ENCODE measurements at places on chromosomes 16 and 17.
A peak's percentile ranks its signal among the peaks of the same experiment; 100 is the strongest.

GRCh38 chr16:71255721-71256120 is 25.2 kb upstream of the HYDIN start:
- no peak for DNase-seq

DNA sequence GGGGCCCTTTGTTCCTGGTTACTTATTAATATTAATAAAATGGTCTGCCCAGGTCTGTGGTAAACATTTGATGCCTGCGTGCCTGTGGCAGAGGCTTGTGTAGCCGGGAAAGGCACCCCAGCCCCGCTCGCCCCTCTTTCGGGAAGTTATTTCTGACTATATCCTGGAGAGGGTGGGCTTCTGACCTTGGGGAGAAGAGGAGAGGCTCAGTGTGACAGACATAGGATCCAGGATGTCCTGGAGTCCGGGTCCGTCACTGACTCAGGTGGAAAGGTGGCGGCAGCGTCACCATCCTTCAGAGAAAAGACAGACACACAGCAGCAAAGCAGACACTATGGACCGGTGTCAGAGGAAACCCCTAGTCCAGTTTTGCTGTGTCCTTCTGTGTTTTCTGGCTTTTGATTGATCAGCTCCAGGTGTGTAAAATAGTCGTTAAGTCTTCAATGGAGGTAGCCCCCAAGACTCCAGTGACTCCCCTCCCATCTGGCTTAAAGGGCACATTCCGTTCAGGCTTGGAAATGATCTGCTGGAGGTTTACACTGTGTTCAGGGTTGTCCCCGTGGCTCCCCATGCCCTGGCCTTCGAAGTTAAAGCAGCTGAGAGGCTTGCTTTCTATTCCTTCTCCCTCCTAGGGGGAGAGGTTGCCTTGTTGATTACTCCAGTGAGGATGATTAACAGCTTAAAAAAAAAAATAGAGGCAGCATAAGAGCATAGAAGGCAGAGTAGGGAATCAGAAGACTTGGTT is 81.6 kb downstream of the CCDC182 start:
- no peak for DNase-seq

DNA sequence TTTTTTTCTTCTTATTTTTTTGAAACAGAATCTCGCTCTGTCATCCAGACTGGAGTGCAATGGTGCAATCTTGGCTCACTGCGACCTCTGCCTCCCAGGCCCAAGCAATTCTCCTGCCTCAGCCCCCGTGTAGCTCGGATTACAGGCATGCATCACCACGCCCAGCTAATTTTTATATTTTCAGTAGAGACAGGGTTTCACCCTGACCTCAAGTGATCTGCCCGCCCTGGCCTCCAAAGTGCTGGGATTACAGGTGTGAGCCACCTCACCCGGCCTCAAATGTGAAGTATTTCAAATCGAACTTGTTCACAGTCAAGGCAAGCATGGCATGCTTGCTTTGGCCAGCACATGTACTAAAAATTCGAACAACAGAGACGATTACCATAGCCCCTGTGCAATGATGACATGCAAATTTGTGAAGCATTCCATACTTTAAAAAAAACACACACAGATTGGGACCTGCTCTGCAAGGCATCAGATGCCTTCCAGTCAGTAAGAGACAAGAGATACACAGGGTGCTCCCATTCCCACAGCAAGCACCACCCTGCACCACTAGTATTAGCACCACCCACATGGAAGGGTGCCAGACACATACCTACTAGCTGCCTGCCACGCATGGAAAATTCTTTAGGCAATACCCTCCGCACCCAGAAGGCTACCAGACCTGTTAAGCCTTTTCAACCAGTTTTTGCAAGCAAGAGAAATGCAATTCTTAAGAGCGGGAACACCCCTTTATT is 47.2 kb downstream of the ANKRD11 start:
- peak; percentile 51 for DNase-seq

GRCh38 chr16:64253525-64253924 is 868.3 kb downstream of the CDH11 start:
- no peak for DNase-seq

GRCh38 chr17:68950725-68951124 is 4.5 kb downstream of the ABCA8 start:
- no peak for DNase-seq

- DNase-seq: peak; percentile 29
Measured at GRCh38 chr17:43813386-43813785, 19.6 kb downstream of the MPP3 start.

DNA sequence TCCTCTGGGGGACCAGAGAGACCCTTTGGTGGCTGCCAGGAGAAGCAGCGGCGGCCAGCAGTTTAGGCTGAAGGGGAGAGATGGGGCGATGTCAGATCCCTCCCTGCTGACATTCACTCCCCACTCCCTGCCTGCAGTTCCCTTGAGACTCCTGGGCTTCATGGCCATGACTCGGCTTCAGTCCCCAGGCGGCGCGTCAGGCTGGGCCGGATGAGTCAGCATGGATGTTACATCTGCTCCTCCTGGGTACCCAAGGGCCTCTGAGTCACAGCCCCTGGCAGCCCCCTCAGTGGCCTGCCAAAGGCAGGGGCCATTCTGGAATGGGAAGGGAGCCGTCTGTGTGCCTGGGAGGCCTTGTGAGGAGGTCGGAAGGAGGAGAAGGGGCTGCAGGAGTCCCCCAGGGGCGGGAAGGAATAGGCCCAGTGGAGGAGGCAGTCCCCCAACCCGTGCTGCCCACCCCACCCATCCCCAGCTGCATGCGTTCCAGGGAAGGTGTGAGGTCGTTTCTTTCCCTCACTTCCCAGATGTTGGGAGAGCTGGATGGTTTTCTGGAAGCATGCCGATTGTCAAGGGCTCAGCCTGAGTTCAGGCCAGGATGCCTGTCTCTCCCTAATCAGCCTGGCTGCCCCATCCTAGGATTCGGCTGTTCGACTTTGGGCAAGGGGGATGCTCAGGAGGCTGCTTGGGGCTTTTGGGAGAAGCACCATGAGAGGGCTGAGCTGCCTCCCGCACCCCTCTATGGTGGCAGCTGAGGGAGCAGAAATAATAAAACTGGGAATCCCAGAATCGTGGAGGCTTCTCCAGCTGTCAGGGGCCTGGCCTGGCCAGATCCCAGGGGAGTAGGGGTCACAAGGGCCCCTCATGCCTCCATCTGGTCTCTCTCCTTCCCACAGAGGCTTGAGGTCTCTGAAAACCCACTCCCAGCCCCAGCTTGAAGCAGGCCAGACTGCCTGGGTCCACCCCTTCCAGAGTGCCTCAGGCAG is 9.7 kb downstream of the RHBDL3 start:
- DNase-seq: peak; percentile 40

DNA sequence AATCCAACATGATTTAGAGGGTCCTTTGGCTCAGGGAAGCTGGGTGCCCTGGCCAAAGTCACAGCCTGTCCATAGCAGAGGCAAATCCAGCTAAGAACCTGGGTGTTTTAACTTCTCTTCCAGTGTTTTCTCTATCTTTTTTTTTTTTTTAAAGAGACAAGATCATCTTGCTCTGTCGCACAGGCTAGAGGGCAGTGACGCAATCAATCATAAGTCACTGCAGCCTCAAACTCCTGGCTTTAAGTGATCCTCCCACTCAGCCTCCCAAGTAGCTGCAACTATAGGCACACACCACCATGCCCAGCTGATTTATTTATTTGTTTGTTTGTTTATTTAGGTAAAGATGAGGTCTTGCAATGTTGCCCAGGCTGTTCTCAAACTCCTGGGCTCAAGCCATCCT is 14.8 kb upstream of the GRIN2A start:
- DNase-seq: no peak

- DNase-seq: no peak
Measured at GRCh38 chr17:74862108-74862901, 2.6 kb upstream of the GRIN2C start.

DNA sequence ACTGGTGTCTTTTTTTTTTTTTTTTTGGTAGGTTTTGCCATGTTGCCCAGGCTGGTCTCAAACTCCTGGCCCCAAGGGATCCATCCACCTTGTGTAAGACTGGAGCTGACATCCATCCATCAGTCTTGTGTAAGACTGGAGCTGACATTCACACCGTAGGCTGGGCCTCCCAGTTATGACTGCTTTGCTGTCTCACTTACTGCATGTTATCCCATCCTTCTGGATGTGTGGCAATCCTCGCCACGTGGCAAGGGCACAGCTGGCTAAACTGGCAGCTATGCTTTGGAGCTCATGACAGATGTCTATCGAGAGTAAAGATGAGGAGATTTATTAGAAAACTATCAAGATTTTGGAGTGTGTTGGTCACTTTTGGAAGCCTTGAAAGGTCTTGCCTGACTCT is 115.1 kb downstream of the ABCA8 start:
- DNase-seq: no peak

GRCh38 chr17:79979816-79980215 is 55.9 kb downstream of the TBC1D16 start:
- DNase-seq: no peak

DNA sequence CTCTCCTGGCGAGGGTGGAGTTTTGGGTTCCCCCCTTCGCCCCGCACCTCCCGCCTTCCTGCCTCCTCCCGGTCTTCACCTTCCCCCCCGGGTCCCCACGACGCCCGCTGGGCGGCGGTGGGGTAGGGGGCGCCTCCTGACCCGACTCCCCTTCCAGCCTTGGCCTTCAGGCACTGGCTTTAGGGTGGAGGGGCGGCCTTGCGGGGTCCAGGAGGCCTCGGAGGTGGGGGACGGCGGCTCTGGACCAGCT is 2.4 kb downstream of the SLC16A3 start:
- DNase-seq: no peak

DNA sequence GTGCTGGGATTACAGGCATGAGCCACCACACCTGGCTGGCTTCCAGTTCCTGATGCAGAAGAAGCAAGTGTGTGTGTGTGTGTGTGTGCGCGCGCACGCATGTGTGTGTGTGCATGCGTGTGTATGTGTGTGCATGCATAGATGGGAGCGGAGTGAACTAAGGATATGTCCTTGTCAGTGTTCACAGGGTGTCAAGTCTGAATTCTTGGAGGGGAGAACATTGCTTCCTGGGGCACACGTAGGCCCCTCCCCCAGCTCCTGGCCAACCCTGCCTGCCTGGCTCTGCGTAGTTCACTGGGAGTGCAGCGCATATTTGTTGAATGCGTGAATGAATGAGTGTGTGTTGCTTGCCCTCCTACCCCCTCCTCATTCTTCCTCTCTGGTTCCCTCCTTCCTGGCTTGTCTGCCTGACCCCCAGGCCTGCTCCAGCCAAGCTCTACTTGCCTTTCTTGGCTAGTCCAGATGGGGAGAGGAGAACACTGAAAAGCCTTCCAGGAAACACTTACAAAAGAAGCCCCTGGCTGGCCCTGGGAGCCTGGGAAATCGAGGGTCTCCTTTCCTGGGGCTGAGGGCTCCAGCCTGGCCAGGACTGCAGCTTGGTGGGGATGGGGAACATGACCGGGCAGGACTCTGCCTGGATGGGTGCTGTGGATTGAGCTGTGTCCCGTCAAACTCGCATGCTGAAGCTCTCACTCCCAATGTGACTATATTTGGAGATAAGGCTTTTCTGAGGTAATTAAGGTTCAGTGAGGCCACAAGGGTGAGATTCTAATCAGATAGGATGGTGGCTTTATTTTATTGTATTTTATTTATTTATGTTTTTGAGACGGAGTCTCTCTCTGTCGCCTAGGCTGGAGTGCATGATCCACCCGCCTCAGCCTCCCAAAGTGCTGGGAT is 27.9 kb downstream of the IGFBP4 start:
- no peak for DNase-seq

DNA sequence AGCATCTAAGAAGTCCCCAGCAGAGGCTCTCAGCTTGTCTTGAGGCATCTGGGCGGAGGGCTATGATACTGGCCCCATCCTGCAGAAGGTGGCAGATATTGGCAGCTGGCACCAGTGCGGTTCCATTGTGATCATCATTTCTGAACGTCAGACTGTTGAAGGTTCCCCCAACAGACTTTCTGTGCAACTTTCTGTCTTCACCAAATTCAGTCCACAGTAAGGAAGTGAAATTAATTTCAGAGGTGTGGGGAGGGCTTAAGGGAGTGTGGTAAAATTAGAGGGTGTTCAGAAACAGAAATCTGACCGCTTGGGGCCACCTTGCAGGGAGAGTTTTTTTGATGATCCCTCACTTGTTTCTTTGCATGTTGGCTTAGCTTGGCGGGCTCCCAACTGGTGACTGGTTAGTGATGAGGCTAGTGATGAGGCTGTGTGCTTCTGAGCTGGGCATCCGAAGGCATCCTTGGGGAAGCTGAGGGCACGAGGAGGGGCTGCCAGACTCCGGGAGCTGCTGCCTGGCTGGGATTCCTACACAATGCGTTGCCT is at the start of gene CIITA:
CIITA (plus strand) TSS at position 404 of the 543 bp plus-strand sequence; CDS start at position 533, 129 bp downstream.
- DNase-seq: no peak

- no peak for DNase-seq
Measured at GRCh38 chr16:81429045-81429521, 15.5 kb upstream of the CMIP start.

GRCh38 chr17:76018340-76018680 is 8.8 kb downstream of the EVPL start:
- no peak for DNase-seq

DNA sequence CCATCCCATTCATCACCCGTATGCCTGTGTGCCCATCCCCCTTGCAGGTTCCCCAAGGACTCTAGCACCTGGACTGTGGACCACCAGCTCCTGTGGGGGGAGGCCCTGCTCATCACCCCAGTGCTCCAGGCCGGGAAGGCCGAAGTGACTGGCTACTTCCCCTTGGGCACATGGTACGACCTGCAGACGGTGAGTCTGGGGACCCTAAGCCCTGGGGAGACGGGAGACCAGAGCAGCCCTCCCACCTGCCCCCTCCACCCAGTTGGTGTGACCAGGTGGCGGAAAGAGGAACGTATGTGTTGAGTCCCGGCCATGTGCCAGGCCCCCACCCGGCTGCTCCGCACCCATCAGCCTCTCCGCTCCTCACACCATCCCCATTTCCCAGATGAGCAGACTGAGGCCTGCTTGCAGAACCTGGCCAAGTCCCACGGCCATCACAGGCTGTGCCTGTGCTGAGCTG is 15.6 kb downstream of the GAA start:
- no peak for DNase-seq

GRCh38 chr16:82655720-82656490 is 29.1 kb downstream of the CDH13 start:
- no peak for DNase-seq

DNA sequence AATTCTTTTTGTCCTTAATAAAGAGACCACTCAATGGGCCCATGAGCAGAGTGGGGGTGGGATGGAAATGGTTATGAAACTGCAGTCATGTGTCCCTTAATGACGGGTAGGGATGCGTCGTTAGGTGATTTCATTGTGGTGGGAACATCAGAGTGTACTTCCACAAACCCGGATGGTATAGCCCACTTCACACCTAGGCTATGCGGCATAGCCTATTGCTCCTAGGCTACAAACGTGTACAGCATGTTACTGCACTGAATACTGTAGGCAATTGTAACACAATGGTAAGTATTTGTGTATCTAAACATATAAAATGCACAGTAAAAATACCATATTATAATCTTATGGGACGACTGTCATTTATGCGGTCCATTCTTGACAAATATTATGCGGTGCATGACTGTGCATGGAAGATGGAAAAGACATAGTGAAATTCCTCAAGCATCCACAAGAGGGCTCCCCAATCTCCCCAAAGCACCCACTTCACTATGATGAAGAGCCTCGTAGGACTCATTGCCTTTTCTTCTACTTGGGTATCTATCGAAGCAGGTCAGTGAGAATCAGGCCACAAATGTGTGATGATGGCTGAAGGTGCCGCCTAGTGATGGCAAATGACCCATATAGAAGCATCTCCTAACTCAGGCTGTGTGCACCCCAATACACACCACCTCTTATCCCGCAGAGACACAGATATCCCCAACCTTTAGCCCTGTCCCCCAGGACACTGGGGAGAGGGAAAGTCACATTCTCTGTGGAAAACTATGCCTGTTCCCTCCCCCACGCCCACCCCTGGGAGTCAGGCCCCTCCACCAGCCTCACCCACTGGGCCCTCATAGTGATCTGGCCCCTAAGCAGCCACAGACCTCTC is 43.5 kb downstream of the TBX21 start:
- peak; percentile 35 for DNase-seq
